ENCODE measurements at places on chromosomes 2 and 18.

DNA sequence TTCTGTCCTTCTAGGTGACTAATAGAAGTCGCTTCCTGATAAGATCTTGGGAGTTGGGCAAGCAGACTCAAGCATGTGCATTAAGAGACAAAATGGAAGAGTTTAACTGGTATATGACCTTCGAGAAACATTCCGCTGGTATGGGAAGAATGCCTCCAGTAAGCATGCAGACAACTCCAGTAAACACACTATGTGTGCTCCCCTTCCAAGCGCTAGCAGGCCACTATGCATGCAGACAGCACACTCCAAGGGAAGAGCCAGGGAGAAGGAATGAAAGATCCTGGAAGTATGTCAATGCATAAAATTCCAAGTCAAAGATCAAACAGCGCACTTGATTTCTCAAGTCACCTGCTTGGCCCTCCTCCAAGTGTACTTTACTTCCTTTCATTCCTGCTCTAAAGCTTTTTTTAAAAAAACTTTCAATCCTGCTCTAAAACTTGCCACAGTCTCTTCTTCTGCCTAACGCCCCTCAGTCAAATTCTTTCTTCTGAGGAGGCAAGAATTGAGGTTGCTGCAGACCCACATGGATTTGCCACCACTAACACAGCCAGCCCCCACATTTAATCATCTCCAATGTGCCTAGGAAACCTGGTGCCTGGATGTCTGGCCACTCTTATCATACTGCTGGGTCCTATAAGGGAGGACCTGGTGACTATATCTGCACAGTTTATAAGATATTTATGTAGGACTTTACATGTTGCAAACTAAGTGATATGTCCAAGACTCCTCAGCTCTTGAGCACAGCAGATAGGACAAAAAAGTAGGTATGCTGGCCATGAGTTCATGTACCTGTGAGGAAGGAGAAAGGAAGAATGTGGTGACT is 239.8 kb downstream of the PDE11A start:
- no peak for DNase-seq

- DNase-seq: no peak
These were observed 6.6 kb upstream of the ZCCHC2 start for GRCh38 chr18:62516242-62516641.

DNA sequence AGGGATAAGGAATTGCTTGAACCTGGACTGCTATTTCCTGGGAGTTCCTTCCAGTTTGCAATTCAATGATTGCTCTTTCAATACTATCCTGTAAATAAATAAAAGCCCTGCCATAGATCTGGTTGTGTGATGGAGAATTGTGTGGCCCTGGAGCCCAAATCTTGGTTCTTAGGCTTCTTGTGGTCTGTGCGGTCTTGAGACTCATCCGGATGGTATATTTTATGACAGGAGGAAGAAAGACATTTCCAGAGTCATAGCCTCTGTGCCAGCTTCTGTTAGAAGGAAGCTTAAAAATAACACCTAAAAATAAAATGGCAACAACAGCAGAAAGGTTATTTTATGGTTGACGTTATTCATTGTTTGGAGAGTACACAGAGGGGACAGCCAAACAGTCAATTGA is 137.7 kb downstream of the ABCA12 start:
- DNase-seq: no peak

- no peak for DNase-seq
These were observed 35.7 kb downstream of the LYPD6 start for GRCh38 chr2:149365931-149366583.

DNA sequence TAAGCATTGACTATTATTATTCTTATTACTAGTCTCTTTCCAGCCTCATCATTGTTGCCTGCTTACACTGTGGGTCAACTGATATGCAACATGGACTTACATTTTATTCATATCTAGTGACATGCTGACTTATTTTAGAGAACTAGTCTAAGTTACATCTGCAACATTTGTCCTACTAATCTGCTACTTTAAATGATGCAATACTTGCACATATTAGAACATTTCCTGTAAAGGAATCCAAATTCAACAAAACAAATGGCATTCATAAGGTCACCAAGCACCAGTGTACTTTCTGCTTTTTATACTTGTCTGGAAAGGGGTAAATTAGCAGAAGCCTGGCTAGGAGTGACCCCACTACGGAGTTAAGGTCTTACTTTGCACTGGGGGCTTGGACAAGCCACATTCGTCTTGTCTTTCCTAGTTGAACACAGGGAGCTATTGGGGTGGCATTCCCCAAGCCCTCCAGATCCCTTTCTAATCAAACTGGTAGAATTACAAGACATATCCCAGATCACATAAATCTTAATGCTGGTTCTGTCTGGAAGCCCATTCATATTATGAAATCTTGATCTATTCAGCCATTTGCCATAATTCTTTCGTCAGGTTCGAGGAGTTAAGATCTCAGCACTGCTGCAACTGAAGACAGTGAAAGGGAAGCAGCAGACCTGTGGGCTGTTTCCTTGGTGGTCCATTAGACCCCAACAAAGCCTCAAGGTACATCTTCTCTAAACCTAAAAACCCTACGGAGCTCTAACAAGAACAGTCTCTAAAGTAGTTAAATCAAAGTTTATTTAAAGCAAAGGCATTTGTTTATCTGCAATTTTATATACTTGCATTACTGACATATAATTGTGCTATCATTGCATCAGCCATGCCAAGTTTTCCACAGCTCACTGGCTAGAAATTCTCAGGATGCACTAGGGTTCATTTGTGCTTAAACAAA is 49.9 kb upstream of the RTN4 start:
- DNase-seq: no peak

DNA sequence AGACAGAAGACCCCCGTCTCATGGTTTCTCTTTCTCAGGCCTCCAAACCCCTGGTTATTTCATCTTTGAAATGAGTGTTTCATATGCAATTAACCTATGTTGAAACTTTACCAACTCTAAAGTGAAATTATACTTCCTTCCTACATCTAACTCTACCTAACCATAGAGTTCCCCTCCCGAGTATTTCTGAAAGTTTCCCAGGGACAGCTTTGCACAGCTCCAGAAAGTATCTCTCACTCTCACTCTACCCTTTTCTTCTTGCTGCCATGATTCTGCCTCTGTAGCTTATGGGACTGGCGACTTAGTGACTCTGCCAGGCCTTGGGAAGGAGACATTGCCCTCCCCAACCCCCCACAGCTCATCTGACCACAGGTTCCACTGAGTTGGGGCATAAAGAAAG is 107.9 kb downstream of the B3GNT2 start:
- DNase-seq: no peak

GRCh38 chr2:24083567-24084385 is 858 bp downstream of the TP53I3 start:
- peak; percentile 63 for DNase-seq

DNA sequence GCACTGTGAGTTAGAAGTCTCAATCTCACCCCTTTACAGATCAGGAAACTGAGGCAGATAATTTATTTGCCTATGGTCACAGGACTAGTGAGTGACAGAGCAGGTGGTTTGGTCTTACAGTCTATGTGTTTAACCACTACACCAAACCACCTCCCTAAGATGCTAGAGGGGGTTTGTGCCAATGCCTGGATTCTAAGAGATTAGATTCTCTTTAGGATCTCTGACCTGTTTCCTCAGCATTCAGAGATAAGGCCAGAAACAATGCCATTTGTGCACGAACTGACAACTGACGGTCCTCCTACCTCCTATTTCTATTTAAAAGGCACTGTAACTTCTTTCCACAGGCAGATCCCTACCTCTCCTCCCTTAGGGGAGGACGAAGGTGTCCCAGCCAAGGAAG is 2.3 kb upstream of the SLC20A1 start:
- no peak for DNase-seq

GRCh38 chr2:143698352-143698751 is 569.1 kb downstream of the ARHGAP15 start:
- no peak for DNase-seq

- no peak for DNase-seq
These were observed 455 bp downstream of the PREPL start for GRCh38 chr2:44360749-44361329.

- no peak for DNase-seq
These were observed 297.6 kb downstream of the CDH7 start for GRCh38 chr18:66048406-66048805.

Data from kidney capillary endothelial cell (primary cell).